ENCODE measurements at places on chromosomes 16 and 17.

DNA sequence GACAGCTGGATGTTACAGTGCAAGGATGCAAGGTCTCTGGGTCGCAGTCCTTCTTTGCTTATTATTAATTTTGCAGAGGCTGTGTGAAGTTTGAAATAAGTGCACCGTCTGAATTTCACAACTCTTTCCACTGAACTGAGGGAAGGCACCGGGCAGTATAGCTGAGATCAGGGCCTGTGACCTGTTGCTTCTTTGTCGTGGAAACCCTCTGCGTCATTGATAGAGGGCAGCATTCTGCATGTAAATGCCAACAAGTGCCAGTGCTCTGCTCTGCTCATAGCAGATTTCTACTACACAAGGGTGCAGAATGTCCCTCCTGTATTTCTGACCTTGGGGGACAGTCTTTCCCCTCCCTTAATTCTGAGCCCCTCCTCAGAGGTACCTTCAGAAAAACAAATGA is 26.0 kb downstream of the CD300LF start:
- peak; percentile 63 for DNase-seq

GRCh38 chr16:50263940-50264929 is 2.1 kb upstream of the ADCY7 start:
- no peak for DNase-seq

- peak; percentile 29 for DNase-seq
These were observed 897 bp downstream of the TP53I13 start for GRCh38 chr17:29569245-29569950.

DNA sequence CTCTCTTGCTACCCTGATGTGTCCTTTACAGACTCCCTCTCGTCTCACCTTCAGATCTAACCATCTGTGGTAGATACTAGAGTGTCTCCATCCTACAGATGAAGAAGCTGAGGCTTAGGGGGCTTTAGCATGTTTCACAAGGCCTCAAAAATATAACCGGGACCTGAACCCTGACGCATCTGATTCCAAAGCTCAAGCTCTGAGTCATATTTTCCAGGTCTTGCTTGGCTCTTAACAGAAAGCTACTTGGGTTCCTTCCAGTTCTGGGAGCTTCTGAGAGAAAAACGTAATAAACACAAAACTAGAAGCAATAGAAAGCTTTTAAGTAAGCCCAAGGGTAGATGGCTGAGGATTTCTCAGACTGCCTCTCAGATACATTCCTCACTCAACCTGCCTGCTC is 224.3 kb upstream of the EEF2KMT start:
- DNase-seq, result peak; percentile 14

GRCh38 chr16:72468582-72468981 is 296.6 kb upstream of the PMFBP1 start:
- no peak for DNase-seq

DNA sequence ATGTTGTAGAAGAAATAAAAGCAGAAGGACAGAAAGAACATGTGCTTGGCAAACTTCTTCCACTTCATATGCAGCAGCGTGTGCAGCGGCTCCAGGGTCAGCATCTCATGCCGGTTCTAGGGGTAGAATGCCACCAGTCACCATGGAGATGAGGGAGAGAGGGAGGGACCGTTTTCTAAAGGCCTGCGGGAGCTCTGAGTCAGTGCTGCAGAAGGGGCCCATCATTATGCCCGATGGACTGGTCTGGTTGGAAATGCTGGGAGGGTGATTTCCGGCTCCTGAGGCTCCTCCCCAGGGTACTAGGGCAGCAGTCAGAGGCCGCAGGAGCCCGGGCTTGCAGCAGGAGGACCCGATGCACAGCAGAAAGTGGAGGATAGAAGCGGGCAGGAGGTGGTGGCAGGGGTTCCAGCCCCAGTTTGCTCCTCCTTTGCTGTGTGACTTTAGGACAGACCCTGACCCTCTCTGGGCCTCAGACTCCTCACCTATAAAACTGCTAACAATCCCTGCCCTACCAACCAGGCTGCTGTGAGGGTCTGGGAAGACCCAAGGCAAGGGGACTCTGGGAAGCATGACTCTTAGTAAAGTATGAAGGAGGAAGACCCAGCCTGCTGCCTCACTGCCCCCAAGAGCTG is 28.6 kb downstream of the TRPV3 start:
- no peak for DNase-seq

- peak; percentile 63 for DNase-seq
These were observed 15.4 kb upstream of the MYO18A start for GRCh38 chr17:29195465-29196081.
